ENCODE measurements at places on chromosomes 12 and 14. TPM values are rescaled to one million over a fixed set of nuclear protein-coding genes. Genes with fewer than 3 reads are reported as not detected.

GRCh38 chr14:71438684-71439083, 493.5 kb upstream of the RGS6 start:
- no peak overlapping the region for H3K27ac ChIP-seq
- H3K27me3 ChIP-seq: no peaks in the 10 kb centered on the region
- peaks cover 4% of the 10 kb centered on the region for H3K36me3 ChIP-seq
- H3K4me3 ChIP-seq: no peak overlapping the region

The GYS2 gene
- total RNA-seq: not detected

The TAS2R46 gene
- total RNA-seq: 0.82 TPM

DNA sequence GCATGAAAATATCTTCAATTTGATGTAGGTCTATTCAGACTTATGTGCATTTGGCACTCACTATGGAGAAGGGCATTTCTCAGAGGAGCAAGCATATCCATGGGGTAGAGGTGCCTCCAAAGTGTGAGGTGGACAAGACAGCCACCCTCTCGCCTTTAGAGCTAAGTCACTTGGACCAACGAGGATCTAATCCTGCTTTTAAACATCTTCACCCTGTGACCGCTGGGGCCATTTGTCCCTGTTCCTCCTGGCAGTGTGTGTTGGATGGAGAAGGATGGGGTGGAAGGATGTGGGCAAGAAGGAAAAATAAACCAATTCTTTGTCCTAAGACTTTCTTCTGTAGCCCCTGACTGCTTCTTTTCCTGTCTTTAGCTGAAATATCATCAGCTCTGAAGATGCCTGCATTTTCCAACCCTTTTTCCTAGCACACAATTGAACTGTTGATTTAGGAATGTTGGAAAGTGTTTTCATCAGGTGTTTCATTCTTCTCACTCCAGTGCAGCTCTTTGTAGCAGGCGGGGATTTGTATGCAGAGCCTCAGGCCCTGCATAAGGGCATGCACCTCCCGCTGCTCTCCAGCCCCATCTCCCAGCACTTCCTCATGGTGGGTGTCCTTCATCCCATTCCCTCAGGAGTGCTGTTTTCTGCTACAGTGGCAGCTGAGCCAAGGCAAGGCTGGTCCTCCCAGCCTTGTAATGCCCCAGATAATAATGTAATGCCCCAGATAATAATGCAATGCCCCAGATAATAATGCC, 5.3 kb downstream of the FGF6 start:
- no peak for DNase-seq
- no peak overlapping the region for H3K4me3 ChIP-seq
- H3K27ac ChIP-seq: no peak overlapping the region
- no peaks in the 10 kb centered on the region for H3K36me3 ChIP-seq
- H3K27me3 ChIP-seq: peaks cover 37% of the 10 kb centered on the region

GRCh38 chr12:46483572-46484395, 111.2 kb upstream of the SLC38A2 start:
- H3K27ac ChIP-seq: no peak overlapping the region
- no peaks in the 10 kb centered on the region for H3K36me3 ChIP-seq
- no peaks in the 10 kb centered on the region for H3K27me3 ChIP-seq
- no peak overlapping the region for H3K4me3 ChIP-seq
- no peaks in the 10 kb centered on the region for H3K4me1 ChIP-seq
- DNase-seq: no peak

- H3K4me3 ChIP-seq: no peak overlapping the region
- H3K4me1 ChIP-seq: peaks cover 3% of the 10 kb centered on the region
- no peaks in the 10 kb centered on the region for H3K36me3 ChIP-seq
- DNase-seq: peak; percentile 26
Observed at GRCh38 chr14:106883218-106883692, 1356.9 kb downstream of the TMEM121 start.

The GNB3 gene
- total RNA-seq: 4.1 TPM

DNA sequence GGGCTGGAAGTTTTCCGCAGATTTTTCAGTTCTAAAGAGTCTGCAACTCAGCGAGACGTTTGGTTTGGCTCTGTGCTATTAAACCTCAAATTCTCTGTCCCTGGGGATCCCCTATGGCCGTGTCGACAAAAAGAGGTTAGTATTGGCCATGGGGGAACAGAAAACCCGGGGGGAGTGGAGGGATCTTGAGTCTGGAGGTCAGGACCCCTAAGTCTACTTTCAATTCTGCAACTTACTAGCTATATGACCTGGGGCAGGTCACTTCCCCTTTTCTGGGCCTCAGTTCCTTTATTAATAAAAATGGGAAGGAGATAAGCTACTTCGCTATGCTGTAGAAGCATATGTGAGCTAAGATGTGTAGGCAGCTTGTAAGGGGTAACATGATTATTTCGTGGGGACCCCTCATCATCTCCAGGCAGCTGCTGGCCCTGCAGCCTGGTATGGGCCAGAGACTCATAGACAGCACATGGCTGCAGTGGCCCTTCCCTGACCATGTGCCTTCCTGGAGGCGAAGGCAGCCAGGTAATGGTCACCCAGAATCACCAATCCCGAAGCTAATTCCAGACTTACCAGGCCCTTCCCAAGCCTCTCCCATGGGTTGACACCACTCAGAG, 8.6 kb downstream of the ASB2 start:
- H3K27me3 ChIP-seq: peaks cover 4% of the 10 kb centered on the region
- H3K27ac ChIP-seq: no peak overlapping the region
- H3K4me1 ChIP-seq: peaks cover 8% of the 10 kb centered on the region
- no peak overlapping the region for H3K4me3 ChIP-seq
- no peak for DNase-seq
- no peaks in the 10 kb centered on the region for H3K36me3 ChIP-seq

- H3K27ac ChIP-seq: peak overlapping the region; percentile 86
- H3K36me3 ChIP-seq: peaks cover 10% of the 10 kb centered on the region
- H3K4me1 ChIP-seq: peaks cover 98% of the 10 kb centered on the region
- H3K4me3 ChIP-seq: peak overlapping the region; percentile 49
- DNase-seq: peak; percentile 45
Observed at GRCh38 chr14:73743431-73743931, 29.3 kb upstream of the PNMA1 start.

DNA sequence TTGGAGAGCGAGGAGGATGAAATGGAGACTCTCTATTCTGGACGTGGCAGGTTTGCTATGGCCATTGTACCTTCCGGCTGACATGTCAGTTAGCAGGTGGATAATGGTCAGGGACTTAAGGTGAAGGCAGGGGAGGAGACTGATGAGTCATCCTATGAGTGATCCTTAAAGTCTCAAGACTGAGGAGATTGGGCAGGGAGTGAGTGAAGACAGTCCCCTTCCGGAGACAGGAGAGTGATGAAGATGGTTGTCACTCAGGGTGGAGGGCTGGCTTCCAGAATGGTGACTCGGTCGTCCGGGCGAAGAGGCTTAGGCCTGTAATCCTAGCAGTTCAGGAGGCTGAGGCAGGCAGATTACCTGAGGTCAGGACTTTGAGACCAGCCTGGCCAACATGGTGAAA, 49.8 kb upstream of the CCDC63 start:
- no peaks in the 10 kb centered on the region for H3K4me1 ChIP-seq
- H3K36me3 ChIP-seq: no peaks in the 10 kb centered on the region
- H3K4me3 ChIP-seq: no peak overlapping the region
- H3K27me3 ChIP-seq: no peaks in the 10 kb centered on the region
- no peak for DNase-seq

The PTPRB gene
- total RNA-seq: 0.25 TPM

The RIMBP2 gene
- total RNA-seq: not detected

- H3K4me3 ChIP-seq: no peak overlapping the region
- DNase-seq: no peak
- no peaks in the 10 kb centered on the region for H3K4me1 ChIP-seq
- no peaks in the 10 kb centered on the region for H3K27me3 ChIP-seq
- no peaks in the 10 kb centered on the region for H3K36me3 ChIP-seq
Observed at GRCh38 chr14:71444030-71444822, 488.0 kb upstream of the RGS6 start.

GRCh38 chr12:2075508-2076195, 22.9 kb downstream of the CACNA1C start:
- H3K27ac ChIP-seq: no peak overlapping the region
- no peaks in the 10 kb centered on the region for H3K27me3 ChIP-seq
- no peaks in the 10 kb centered on the region for H3K4me1 ChIP-seq
- DNase-seq: no peak
- H3K4me3 ChIP-seq: no peak overlapping the region

GRCh38 chr12:127652281-127652680, 614.7 kb upstream of the TMEM132C start:
- H3K4me1 ChIP-seq: no peaks in the 10 kb centered on the region
- DNase-seq: no peak
- no peaks in the 10 kb centered on the region for H3K36me3 ChIP-seq
- no peak overlapping the region for H3K4me3 ChIP-seq
- H3K27ac ChIP-seq: no peak overlapping the region

DNA sequence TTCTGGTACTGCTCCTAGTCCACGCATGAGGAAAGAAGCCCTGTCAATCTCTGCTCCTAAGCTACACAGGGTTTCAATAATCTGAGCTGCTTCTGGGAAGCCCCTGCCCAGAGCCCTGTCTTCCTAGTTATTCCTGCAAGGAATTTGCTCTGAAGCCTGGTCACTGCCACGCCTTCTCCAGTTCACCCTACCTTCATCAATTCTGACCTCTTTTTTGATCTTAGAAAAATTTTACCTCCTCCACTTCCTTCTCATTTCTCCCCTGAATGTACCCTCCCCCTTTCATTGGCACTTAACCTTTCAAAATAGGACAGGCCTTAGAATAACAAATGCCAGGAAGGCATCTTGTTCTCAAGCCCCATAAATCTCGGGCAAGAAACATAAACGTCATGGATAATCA, 14.9 kb upstream of the LRRK2 start:
- no peaks in the 10 kb centered on the region for H3K4me1 ChIP-seq
- no peak overlapping the region for H3K4me3 ChIP-seq
- no peak for DNase-seq
- no peaks in the 10 kb centered on the region for H3K36me3 ChIP-seq
- H3K27ac ChIP-seq: no peak overlapping the region
- H3K27me3 ChIP-seq: no peaks in the 10 kb centered on the region

DNA sequence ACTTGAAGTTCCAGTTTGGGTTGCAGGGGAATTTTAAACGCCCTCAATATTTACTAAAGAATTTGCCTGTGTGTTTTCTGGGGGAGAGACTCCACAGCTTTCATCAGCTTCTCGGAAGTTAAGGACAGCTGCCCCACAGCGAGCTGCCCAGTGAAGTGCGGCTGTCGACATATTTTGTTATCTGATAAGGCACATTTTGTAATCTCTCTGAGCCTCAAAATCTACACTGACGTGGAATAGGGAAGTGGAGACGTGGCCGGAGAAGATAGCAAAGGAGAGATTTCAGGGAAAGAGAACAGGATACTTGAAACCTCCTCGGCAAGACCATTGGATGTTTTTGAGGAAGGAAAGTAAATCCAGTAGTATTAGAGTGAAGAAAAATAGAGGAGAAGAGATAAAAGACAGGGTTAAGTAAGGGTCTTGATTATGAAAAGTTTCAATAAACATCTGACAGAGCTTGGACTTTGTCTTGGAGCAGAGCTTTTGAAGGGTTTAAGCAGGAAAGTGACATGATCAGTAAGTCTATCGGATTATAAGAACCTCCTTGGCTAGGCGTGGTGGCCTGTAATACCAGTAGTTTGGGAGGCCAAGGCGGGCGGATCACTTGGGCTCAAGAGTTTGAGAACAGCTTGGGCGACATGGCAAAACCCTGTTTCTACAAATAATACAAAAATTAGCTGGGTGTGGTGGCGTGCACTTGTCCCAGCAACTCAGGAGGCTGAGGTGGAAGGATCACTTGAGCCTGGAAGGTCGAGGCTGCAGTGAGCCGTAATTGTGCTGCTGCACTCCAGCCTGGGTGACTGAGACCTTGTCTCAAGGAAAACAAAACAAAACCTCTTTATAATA, 1.1 kb downstream of the POLR3B start:
- H3K4me1 ChIP-seq: peaks cover 13% of the 10 kb centered on the region
- no peaks in the 10 kb centered on the region for H3K27me3 ChIP-seq
- H3K36me3 ChIP-seq: no peaks in the 10 kb centered on the region
- no peak for DNase-seq
